Smooth muscle cell of the brain vasculature (primary cell): ENCODE measurements at places on chromosomes 16 and 17.

DNA sequence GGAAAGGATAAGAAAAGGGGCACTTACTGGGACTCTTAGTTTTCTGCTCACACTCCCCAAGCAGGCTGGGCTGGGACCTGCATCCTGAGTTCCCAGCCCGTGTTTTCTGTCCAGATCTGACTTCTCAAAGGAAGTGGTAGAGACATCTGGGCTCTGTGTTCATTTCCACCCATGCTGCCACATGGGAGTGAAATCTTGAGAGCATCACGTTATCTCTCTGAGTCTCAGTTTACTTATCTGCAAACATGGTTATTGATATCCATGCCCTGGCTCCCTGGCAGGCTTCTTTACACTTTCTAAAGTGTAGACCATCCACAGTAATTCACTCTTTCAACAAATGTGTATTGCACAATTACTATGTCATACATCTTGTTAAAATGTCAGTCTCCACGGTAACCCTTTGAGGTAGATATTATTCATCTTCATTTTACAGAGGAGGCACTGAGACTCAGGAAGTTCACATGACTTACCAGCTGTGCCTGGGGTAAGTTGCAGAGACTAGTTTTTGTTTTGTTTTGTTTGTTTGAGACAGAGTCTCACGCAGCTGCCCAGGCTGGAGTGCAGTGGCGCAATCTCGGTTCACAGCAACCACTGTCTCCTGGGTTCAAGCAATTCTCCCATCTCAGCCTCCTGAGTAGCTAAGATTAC lies 3.4 kb downstream of the ZNF688 start:
- no peak for DNase-seq

GRCh38 chr17:56807723-56808122 lies 26.0 kb downstream of the C17orf67 start:
- no peak for DNase-seq

DNA sequence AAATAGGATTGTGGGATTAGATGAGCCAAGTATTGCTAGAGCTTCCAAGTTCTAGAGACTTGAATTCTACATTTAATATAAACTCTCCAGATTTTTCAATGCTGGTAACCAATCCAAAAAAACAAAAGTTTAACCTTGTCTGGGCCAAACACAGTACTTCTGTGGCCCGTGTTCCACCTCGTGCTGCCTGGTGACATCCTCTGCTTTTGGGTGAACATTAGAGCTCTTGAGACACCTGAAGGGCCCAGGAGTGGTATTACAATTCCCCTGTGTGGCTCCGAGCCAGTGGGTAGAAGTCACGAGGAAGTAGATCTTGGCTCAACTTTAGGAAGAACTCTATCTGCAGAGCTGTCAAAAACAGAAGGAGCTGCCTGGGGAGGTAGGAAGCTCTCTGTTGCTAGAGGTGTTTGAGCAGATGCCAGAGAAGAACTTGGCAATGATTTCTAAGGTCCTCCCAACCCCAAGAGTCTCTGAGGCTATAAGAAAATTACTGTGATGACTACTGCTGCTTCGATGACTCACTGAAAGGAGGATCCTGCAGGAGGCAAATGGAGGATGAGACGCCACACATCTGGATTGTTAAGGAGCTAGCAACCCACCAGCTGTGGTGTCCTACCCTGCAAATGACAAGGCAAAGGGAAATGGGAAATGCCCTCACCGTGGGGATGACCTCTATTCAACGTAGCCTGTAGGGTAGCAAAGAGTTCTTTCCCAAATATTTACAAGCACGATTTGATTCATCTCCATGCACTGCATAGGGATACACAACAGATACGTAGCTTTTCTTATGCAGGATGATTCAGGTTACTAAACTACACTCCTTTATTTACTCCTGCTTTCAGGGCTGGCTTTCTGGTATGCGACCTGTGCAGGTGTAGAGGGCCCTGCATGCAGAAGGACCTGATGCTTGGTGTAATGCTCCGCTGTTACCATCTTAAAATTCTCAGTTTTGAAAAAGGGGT lies 45.8 kb upstream of the GAS7 start:
- DNase-seq, result no peak

- no peak for DNase-seq
Observed at GRCh38 chr17:47895347-47895855, 635 bp upstream of the SP2 start.

- DNase-seq, result no peak
Observed at GRCh38 chr16:19210280-19210924, 42.4 kb downstream of the SYT17 start.

DNA sequence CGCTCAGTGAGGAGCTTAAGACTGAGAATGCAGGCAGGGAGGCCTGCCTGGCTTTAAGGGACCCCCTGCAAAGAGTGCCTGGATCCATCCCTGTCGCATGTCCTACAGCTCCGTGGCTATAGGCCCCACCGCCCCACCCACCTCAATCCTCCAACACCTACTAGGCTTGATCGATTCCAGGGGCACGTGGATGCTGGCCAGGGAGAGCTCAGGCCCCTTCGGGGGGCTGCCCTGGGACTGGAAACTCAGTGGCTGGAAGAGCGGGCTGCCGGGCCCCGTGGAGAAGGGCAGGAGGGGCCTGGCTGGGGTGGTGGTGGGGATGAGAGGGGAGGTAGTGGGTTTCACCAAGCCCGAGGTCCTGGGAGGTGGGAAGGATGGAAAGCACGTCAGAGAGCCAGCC lies 22.2 kb downstream of the GGA3 start:
- DNase-seq, result no peak

GRCh38 chr16:67963662-67964321 lies 4.6 kb downstream of the SLC12A4 start:
- no peak for DNase-seq

DNA sequence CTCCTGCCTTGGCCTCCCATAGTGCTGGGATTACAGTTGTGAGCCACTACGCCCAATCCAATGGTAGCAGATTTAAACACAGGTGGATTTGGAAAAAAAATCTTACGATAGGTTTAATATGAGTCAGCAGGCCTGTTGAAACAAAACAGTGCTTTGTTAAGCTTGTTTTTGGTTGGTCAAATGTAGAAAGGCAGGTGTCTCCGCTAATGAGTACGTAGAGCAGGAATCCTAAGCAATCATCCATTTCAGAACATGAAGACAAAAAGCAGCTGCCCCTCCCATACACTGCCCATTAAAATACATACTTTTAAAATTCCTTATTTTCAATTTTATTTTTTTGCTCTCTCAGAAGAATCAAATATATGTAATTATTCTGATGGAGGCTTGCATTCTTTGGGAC lies 1.9 kb upstream of the WWOX start:
- no peak for DNase-seq

DNA sequence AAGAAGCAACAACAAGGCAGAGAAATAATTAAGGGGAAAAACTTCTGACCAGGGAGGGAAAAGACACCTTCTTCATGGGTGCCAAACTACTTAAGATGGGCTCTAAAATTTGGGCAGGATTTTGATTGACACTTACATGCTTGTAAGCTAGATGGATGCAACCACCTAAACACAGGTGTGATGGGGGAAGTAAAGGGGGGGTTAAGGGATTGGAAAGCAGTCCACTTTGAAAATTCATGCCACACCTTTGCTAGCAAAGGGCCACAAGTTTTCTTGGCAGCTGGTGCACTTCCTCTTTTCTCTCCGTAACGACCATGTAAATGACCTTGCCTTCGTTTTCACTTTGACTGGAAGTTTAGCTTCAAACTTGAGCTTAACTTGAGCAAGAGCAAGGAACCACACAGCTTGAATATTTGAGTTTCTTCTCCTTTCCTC lies 14.3 kb upstream of the PRKAR1A start:
- no peak for DNase-seq

GRCh38 chr17:48048384-48049126 lies 396 bp downstream of the NFE2L1 start:
- no peak for DNase-seq
